ENCODE measurements at places on chromosomes 3 and 15.

GRCh38 chr3:122942937-122943827, 84.4 kb downstream of the SEMA5B start:
- DNase-seq: no peak

DNA sequence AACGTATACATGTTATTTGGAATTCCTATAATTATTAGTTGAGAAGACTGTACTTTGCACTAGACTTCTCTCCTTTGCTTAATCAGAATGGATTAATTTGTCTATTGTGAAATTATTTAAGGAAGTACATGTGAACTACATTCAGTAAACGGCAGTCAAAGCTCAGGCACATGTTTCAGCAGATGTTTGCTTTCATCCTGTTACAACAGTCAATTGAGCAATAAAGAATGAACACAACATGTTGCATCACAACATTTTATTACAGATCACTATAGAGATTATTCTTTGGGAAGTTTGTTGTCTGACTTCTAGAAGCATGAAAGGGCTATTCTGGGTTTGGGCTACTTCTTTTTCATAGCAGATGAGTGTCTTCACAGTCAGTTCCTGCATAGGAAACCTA, 39.2 kb downstream of the RAB27A start:
- DNase-seq: no peak

- DNase-seq: no peak
Observed at GRCh38 chr15:52146776-52147175, 34.2 kb upstream of the BCL2L10 start.

GRCh38 chr3:152276681-152277080, 8.0 kb downstream of the MBNL1 start:
- DNase-seq: no peak
